Fibroblast of lung (primary cell): ENCODE measurements at places on chromosomes 5 and 9. TPM values are rescaled to one million over a fixed set of nuclear protein-coding genes. Genes with fewer than 3 reads are reported as not detected.

The PHAX gene
- 51.4 and 54.5 TPM in 2 replicates for total RNA-seq

The GABRA6 gene
- not detected in 2 replicates for total RNA-seq

The ERCC8 gene
- 14.4 and 16.3 TPM in 2 replicates for total RNA-seq

The ABITRAM gene
- 4.9 and 8.8 TPM in 2 replicates for total RNA-seq

The GFRA3 gene
- not detected in 2 replicates for total RNA-seq

The CSF2 gene
- total RNA-seq: 0.51 and 0.66 TPM in 2 replicates

The RLN2 gene
- not detected in 2 replicates for total RNA-seq

The C5orf58 gene
- not detected in 2 replicates for total RNA-seq

The ABO gene
- total RNA-seq: not detected in 2 replicates

The CACNA1B gene
- under 0.01 and 0.17 TPM in 2 replicates for total RNA-seq

The PCDHA11 gene
- 0.51 and 0.66 TPM in 2 replicates for total RNA-seq

The PLPPR1 gene
- total RNA-seq: not detected in 2 replicates

The ADAMTS19 gene
- total RNA-seq: 0.33 TPM in 1 of 2 replicates, not detected in the other

The STC2 gene
- total RNA-seq: 110 and 299 TPM in 2 replicates

The CYLC2 gene
- total RNA-seq: not detected in 2 replicates

The PTGDS gene
- 89.9 and 90.3 TPM in 2 replicates for total RNA-seq
